Keratinocyte (primary cell): ENCODE measurements at places on chromosomes 4 and X. TPM values are rescaled to one million over a fixed set of nuclear protein-coding genes. Genes with fewer than 3 reads are reported as not detected.

- DNase-seq = no peak
Observed at GRCh38 chr4:124530464-124531077, 182.0 kb downstream of the ANKRD50 start.

The CCDC120 gene
- polyA plus RNA-seq = 4.9 to 10.5 TPM (median 8.1 TPM) in 3 replicates

DNA sequence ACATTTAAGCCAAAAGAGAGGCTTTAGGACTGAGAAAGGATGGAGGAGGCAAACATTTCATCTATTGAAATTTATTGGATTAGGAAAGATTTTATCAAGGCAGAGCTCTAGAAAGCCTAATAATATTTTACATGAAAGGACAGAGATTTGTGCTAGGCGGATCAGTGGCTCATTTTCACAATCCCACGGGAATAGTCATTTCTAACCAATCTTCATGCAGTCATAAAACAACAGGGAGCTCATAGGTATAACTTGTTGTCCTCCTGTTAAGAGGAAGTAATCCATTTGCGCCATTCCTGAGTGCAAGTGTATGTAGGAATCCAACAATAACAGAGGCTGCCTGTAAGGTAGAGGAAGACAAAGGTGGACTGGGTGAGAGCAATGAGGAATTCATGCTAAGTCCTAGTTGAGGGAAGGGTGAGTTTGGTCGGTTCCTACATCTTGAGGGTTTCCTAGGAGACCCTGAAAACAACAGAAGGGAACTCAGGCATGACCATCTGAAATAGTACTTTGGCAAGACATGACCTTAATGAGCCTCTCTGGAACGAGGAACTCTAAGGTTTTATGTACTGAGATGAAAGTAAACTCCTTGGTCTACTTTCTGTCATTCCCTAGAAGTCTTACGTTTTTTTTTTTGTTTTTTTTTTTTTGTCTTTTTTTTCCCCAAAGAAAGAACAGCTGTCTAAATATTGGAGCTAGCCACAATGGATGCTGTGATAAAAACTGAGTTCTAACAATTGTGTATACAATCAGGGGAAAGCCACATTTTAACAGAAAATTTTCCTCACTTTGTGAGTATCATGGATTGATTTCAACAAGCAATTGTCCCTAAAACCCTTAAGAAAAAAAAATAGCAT, 89.7 kb downstream of the GEMIN8 start:
- no peak for DNase-seq

The MCTS1 gene
- polyA plus RNA-seq = 54.0 to 97.7 TPM (median 58.7 TPM) in 3 replicates

The TCEAL3 gene
- 16.3 to 29.3 TPM (median 28.1 TPM) in 3 replicates for polyA plus RNA-seq

DNA sequence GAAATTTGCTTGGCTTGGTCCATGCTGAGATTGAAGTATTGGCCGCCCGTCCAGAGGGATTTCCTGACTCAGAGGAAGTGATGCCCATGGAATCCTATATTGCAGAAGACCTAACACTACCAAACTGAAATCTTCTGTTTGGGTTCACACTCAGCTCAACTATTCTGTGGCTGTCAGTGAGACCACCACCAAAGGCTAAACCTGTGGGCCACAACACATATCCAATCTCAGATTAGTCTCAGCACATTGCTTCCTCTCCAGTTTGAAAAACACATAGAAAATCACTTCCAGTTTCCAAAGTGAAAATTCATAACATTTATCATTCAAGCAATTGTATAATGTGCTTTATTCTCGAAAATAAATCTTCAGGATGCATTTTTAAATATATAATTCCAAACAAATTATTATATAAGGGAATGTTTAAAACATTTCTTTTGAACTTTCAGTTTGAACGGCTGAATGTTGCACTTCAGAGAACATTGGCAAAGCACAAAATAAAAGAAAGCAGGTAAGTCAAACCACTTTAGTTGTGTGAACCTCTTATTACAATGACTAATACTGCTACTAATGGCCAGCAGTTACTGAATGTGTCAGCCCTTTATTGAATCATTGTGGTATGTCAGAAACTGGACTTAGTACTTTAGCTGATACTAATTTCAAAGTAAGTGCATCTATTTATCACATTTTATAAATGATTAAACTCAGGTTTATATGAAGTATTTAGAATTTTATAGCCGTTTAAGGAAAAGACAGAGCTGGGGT, 37.0 kb downstream of the GUCY1A1 start:
- DNase-seq = no peak

GRCh38 chr4:108149588-108150380, 18.9 kb downstream of the LEF1 start:
- DNase-seq = no peak

GRCh38 chrX:119775517-119776238, 15.8 kb downstream of the RPL39 start:
- no peak for DNase-seq

- peak; percentile 78 for DNase-seq
Observed at GRCh38 chr4:3436798-3437581, 4.8 kb upstream of the HGFAC start.

GRCh38 chr4:103136671-103137445, 37.2 kb upstream of the BDH2 start:
- no peak for DNase-seq

The TIMP1 gene
- polyA plus RNA-seq = 151 to 328 TPM (median 162 TPM) in 3 replicates

- DNase-seq = no peak
Observed at GRCh38 chr4:37068580-37068979, 176.0 kb upstream of the NWD2 start.
